Hepatic stellate cell (primary cell): ENCODE measurements at places on chromosomes 6 and 20.

- no peak for DNase-seq
Observed at GRCh38 chr6:18457065-18457737, 70.1 kb downstream of the RNF144B start.

- no peak for DNase-seq
Observed at GRCh38 chr6:5318617-5319272, 57.4 kb downstream of the FARS2 start.

- DNase-seq = peak; percentile 39
Observed at GRCh38 chr6:145669627-145670034, 65.7 kb downstream of the EPM2A start.

DNA sequence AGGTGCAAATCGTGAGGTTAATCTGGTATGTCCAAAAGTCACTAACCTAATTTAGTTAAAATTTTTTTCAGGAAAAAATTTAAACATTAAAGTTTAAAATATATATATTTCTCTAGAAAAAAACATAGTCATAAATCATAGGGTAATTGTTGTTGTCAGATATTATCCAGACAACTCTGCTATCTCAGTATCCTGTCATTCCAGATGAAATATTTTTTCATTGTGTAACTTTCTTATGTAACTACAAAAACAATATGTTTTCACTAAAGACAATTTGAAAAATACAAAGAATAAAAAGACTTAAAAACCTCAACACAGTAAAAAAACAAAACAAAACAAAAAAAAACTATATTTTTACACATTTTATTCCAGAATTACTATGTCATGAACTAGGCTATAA lies 57.6 kb downstream of the TENT5A start:
- no peak for DNase-seq

GRCh38 chr6:37324131-37325033 lies 29.4 kb upstream of the RNF8 start:
- DNase-seq = peak; percentile 50

- DNase-seq = no peak
Observed at GRCh38 chr20:63047267-63047666, 40.5 kb upstream of the BHLHE23 start.

- no peak for DNase-seq
Observed at GRCh38 chr6:84728602-84729001, 35.8 kb downstream of the TBX18 start.

DNA sequence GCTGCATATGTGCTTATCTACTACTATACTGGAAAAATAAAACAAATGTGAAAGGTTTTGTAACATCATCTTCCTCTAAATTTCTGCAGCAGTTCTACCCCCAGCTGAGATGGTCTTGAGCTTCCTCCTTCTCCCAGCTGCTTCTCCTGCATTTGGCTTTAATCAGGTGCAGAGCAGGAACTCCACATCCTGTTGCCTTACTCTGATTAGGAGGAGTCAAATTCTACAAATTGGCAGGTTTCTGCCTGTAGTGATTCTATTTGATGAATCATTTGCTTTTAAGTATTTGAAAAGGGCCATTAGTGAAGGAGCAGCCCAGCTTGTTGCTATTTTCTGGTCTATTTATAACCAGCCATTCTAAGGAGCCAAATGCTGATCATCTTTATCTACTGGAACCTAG lies 224.5 kb downstream of the GMDS start:
- DNase-seq = no peak

DNA sequence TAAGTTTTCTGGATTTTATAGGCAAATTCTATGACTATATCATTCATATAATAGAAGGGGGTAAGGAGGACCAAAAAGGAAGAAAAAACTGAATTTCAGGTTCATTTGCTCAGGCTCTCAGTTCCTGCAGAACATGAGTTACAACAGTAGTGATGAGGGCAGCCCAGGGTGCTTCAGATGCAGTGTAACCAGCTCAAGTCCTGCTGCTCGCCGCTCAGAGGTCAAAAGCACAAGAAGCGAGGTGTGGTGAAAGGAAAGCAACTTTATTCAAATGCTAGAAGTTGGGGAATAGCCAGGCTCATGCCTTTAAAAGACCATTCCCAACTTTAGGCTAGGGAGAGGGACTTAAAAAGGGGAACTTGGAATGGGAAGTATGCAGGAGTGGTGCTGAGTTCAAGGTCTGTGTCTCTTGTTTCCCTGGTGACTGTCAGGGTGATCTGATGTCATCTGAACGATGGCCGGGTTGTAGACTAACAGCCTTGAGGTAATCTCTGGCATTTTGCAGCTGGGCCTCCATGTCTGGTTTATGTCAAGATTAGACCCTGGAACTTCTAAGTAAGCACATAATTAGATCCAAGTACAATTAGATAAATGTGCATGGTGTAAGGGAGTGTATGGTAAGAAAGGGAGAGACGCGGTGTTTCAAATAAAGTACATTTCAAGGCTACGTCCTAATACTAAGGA lies 14.5 kb upstream of the SEC63 start:
- DNase-seq = no peak

GRCh38 chr6:138620630-138621029 lies 121.3 kb upstream of the NHSL1 start:
- no peak for DNase-seq

DNA sequence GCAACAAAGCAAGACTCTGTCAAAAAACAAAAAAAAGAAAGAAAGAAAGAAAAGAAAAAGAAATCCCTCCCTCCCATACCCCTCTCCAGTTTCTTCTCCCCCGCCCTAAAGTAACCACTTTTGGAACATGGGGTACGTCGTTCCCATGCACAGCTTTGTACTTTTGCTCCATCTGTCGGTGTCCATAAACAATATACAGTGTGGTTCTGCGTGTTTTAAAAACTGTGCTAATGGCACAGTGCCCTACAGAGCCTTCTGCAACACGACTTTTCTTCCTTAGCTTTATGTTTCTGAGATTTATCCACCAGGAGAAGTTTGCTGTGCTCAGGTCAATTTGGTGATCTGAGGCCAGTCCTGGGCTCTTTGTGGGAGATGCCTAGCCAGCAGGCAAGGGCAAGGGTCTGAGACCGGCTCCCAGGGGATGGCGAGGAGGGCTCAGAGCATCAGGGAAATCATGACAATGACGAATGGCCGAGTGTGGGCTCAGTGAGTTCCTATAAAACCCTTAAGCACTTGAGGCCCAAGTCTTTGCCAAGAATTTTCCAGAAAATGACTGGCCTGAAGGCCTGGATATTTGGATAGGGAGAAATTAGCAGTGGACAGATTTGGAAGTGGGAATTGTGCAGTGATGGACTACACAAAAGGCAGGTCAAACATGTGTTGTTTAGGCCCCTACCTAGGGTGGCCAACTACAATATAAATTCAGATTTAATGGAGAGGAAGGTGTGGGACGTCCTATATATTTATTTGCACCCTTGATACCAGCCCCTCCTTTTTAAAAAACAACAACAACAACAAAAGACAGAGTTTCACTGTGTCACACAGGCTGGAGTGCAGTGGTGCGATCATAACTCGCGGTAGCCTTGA lies 1.9 kb upstream of the BCAS4 start:
- no peak for DNase-seq

GRCh38 chr6:2795956-2796355 lies 30.8 kb downstream of the WRNIP1 start:
- no peak for DNase-seq

- no peak for DNase-seq
Observed at GRCh38 chr20:21301940-21302663, 1.0 kb upstream of the XRN2 start.

DNA sequence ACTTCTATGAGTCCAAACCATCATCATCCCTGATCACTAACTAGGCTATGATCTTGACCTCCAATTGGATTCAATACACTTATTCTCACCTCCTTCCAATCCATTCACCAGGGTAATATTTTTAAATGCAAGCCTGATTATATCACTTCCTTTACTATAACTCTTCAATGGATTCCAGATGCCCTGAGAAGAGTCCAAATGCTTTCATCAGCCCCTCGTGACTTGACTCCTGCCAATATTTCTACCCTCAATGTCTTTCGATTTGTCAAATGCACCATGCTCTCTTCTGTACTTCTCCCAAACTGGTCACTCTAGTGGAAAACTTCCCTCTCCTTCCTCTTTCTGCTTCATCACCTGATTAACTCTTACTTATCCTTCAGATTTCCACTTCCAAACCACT lies 70.8 kb downstream of the CD164 start:
- no peak for DNase-seq
